ENCODE measurements at places on chromosomes 12 and 14.
A peak's percentile ranks its signal among the peaks of the same experiment; 100 is the strongest.

- peak; percentile 5 for DNase-seq
Measured at GRCh38 chr14:103066399-103066798, 9.1 kb upstream of the CDC42BPB start.

GRCh38 chr14:23181453-23181852 is 2.0 kb downstream of the SLC7A8 start:
- no peak for DNase-seq

- peak; percentile 83 for DNase-seq
Measured at GRCh38 chr12:115261691-115262398, 577.9 kb upstream of the TBX3 start.

DNA sequence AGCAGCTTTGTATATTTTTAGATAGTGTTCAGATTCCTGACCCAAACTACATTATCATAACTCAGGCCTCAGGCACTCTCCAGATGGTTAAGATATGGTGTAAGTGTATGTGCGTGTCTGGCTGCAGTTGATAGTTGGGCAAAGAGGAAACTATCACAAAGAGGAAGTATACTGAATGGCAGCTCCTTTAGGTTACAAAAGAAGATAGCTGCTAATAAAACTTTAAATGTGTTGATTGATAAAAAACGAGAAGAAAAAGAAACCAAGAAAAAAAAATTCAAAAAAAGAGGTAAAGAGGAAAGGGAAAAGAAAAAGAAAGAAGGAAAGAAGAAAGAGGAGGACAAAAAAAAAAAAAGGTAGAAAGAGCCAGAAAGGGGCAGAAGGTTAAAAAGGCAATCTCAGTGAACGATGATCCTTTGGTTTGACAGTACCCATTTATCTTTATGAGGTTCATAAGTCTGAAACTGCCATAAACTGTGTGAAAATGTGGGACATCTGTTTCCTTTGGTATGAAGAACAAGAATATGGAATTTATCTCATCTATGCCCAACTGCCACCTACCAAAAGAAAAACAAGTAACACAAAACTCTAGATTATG is 42.2 kb downstream of the TAOK3 start:
- no peak for DNase-seq

DNA sequence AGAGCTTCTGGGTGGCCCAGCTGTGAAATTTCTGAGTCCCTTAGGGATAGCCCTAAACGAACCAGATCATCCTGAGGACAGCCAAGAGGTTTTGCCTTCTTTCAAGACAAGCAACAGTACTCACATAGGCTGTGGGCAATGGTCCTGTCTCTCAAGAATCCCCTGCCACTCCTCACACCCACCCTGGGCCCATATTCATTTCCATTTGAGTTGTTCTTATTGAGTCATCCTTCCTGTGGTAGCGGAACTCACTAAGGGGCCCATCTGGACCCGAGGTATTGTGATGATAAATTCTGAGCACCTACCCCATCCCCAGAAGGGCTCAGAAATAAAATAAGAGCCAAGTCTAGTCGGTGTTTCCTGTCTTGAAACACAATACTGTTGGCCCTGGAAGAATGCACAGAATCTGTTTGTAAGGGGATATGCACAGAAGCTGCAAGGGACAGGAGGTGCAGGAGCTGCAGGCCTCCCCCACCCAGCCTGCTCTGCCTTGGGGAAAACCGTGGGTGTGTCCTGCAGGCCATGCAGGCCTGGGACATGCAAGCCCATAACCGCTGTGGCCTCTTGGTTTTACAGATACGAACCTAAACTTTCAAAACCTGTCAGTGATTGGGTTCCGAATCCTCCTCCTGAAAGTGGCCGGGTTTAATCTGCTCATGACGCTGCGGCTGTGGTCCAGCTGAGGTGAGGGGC is 38.9 kb downstream of the DAD1 start:
- no peak for DNase-seq

- DNase-seq = no peak
Measured at GRCh38 chr14:54567224-54567638, 303 bp downstream of the SAMD4A start.

DNA sequence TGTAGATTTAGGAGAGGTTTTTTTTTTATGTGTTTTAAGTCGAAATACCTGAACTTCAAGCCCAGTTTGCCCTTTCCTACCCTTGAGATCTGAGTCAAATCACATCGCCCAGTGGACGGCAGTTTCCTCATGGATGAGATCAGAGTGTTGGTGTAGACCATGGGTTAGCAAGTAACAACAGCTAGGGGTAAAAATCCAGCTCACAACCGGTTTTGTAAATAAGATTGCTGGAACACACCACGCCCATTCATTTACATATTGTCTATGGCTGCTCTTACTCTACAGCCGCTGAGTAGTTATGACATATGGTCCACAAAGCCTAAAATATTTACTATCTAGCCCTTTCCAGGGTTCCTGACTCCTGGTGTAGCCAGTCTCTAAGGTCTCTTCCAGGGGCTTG is 158.5 kb upstream of the PLEKHG7 start:
- DNase-seq = no peak
